ENCODE measurements at places on chromosomes 1 and 21.

DNA sequence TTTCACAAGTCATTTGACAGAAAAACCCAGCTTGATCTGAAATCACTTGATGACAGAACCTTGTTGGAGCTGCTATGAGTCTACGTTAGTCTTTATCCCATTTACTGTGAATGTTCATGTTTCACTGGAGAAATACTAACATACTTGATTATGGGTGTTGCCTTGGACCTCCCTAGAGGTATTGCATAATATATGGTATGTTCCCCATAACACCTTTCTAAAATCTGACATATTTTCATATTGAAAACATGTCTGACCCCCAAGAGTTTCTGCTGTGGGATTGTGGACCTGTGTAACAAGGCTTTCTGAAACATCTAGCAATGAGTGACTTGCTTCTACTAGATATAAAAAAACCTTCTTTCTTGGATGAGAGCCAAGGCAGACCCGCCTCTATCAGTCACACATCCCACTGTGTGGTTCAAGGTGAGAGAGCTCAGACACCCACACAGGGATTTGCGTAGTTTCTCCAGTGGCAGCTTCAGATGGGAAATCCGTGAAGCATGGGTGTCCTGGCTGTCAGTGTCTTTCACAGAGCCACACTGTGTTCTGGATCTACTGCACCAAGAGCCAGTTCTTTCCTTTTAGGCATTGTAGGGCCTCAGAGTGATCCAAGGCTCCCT lies 4.6 kb downstream of the NENF start:
- no peak for DNase-seq

DNA sequence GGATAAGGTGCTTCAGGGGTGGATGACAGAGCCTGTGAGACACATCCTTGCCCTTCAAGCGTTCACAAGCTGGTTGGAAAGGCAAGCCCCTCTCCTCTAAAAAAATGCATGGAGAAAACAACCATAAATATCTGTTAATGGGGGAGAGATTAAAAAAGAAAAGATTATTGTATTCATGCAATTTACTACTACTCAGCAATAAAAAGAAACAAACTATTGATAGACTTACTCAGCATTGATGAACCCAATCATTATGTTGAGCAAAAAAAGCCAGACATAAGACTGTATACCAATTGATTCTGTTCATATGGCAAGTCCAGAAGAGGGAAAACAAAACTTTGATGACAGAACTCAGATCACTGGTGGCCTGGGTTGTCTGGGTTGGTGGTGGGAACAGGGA lies 138.7 kb upstream of the IRF2BP2 start:
- DNase-seq: no peak

- DNase-seq: no peak
Observed at GRCh38 chr1:58850636-58851035, 66.8 kb upstream of the JUN start.

DNA sequence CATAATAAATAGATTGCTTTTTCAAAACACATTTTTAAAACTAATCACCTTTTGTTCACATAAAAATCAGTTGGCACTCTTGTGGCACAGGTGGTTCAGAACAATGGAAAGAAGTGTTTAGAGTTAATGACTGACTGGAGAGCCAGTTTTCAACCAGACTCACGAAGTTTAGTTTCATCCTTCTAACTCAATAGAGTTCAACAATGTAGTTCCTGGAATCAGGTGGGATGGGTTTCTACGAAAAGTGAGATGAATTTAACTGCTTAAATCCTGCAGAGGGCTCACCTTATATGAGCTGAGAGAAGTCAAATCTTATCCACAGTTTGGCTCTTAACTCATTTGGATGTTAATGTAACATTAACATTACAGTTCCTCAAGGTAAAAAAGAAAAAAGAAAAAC lies 116.5 kb downstream of the SMYD2 start:
- peak; percentile 37 for DNase-seq

DNA sequence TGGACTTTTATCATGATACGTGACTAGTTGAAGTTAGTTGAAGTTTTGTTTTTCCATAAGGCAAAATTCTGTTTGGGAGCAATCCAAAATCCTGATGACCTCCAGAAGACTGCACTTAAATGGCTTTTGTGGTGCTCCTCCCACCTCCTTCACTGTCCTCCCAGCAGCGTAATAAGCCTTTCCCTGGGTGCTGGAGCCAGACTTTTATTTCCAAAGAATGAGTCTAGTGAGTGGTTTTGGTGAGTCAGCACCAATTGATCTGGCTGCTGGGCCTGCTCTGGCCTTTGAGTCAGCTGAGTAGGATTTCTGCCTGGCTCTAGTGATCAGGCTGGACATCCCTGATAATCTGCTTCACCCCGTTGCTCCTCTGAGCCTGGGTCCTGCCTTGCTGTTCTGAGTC lies 21.7 kb upstream of the KCND3 start:
- DNase-seq: no peak

DNA sequence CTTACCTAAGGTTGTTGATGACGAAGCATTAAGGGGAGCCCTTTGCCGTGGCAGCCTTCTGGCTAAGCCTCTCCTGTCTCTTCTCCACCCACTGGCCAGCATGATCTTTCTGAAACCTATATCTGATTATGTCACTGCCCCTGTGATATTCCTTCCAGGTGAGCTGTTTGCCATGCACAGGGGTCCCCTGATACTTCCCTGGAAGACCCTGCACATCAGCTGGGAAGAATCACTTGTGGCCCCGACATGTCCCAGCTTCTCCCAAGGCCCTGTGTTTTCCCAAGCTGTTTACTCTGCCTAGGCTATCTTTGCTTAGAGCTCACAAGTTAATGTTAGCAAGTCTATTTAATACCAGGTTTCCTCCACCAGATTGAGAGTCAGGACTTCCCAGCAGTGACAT lies 12.3 kb downstream of the RD3 start:
- no peak for DNase-seq
